ENCODE measurements at places on chromosomes 11 and 22.

- DNase-seq = no peak
These were observed 10.8 kb downstream of the CRYBA4 start for GRCh38 chr22:26632422-26633155.

GRCh38 chr11:66739983-66740382 lies 11.0 kb upstream of the SPTBN2 start:
- no peak for DNase-seq

GRCh38 chr11:56706486-56706885 lies 7.6 kb downstream of the OR9G1 start:
- DNase-seq = no peak

DNA sequence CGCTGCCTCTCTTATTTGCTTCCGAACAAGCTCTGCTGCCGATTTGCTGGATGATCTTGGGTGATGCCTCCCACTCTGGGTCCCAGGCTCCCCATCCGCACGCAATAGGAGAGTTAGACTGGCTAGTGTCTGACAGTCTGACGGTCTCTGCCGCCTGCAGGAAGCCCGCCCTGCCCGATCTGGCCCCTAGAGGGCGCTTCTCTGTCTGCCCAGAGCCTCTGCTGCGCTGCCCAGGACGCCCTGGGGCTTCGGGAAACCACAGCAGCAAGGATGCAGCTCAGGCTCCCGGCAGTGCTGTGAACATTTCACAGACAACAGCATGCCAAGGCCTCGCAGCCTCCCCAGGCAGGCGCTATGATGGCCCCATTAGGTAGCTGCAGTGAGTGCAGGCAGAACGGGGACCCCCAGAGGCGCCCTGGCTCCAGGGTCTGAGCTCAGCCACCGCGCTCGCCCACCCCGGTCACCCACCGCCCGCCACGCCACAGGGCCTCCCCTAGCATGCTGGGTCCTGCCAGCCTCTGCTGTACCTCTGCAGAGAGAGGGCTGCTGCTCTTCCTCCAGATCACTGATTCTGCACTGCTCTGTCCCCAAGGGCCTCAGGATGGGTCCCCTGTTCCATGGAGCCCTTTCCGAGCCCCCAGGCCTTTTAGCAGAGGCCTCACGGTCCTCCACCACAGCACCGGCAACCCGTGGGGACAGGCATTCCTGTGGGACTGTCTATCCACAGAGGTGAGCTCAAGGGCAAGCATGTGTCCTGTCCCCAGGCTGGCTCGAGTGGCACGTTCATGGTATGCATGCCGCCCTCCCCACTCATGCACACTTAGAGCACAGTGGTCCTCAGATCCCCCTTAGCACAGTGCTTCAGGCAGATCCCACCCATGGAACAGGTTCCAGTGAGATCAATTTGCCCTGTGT lies 4.3 kb upstream of the BAIAP2L2 start:
- peak; percentile 23 for DNase-seq

DNA sequence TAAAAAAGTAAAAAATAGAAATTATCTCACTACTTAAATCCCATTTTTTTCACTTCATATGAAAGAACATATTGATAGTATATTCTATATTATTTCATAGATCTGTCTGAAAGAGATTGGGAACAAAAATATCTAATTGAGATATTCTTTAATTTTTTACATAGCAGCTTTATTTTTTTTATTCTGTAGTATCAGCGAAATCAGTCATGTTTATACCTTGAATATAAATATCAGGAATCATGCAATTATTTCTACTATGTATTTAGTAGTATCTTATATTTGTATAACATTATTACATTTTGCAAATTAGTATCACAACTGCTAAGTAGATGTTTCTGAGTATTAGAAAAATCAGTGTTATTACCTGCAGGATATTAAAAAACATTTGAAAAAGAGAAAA lies 20.4 kb downstream of the C11orf54 start:
- DNase-seq = no peak

GRCh38 chr11:2763984-2764383 lies 64.2 kb upstream of the KCNQ1OT1 start:
- no peak for DNase-seq

DNA sequence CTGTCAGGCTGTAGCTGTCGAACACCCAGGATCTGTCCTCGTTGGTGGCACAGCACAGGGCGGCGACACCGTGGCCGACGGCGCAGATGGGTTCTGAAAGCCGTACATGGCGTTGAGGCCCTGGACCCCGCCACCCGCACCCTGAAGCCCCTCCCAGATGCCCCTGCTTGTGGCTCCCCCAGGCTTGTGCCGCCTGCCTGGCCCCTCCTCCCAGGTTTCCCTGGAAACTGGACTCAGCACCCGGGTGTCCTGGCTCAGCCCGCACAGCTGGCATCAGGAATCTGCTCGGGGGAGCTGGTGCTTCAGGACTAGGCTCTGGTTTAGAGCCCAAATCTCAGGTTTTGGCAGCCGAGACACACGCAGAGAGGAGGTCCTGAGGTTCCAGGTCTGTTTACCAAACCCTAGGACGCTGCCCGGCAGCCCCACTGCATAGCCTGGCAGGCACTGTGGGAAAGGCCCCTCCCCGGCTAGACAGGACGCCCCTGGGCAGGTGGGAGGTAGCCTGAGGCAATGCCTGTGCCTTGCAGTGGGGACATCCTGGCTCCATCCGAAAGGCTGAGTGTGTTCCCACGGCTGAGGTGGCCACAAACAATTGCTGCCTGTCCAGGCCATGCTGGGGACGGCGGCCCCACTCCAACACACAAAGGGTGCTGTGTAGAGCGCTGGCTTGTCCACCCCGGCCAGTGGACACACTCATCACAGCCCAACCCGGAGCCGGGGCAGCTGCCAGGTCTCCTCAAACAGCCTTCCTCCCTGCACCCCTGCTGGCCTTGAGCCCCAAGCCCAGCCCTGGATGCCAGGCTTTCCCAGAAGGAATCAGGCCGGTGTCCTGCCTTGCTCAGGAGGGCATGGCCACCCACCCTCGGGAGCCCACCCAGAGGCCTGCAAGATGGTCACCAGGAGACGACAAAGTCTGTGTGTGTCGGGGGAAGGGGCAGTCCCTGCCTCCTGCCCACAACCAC lies 4.6 kb downstream of the GATD1 start:
- DNase-seq = no peak

DNA sequence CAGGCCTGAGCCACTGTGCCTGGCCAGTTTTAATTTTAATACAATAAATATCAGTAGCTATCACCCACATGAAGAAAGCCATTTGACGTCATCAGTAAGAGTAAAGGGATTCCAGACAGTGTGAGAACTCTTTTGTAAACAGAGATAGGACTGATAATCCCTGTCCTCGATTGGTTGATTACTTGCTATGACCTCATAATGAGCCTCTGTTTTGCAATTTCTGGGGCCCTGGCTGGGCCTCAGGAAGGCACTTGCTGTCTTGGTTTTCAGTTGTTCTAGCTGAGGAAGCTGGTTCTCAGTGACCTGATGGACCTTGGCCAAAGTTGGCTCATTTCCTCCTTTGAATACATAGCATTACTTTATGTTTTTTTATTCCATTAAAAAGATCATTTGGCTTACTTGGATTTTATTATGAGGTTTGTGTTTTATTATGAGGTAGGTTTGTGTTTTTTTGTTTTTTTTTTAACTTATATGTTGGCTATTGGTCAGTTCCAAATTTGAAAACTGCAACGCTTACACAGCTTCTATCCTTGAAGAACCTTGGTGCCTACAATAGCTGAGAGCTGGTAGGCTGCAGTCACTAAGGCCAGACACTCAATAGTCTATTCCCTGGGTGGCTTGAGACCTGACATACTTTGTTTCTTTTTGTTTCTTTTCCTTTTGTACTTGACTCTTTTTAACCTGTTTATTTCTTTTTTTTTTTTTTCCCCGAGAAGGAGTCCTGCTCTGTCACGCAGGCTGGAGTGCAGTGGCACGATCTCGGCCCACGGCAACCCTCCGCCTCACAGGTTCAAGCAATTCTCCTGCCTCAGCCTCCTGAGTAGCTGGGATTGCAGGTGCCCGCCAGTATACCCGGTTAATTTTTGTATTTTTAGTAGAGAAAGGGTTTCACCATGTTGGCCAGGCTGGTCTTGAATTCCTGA lies 20.0 kb downstream of the MARK2 start:
- DNase-seq = peak; percentile 97

DNA sequence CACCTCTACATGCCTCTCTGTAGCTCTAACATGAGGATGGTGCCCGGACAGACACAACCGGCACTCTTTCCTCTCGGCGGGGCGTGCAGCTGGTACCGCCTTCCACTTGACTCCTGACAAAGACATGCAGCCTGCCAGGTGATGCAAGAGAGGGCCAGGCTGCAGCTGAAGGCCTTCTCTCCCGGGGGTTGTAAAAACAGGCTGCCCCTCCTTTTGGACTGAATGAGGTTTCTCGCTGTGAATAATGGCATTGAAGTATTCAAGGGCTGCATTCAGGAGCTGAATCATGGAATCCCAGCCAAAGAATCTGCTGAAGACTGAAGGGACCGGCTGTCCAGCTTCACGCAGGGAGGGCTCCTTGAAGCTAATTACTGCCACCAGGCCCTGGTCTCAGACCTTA lies 110.9 kb downstream of the GALNT18 start:
- no peak for DNase-seq

GRCh38 chr11:66762088-66762487 lies 33.1 kb upstream of the SPTBN2 start:
- DNase-seq = no peak

GRCh38 chr11:82858556-82859091 lies 41.6 kb downstream of the PRCP start:
- DNase-seq = peak; percentile 30

GRCh38 chr11:14974515-14975251 lies 2.5 kb upstream of the CALCA start:
- peak; percentile 58 for DNase-seq

Data from NCI-H460 (cell line).